Panc1 (cell line): ENCODE measurements at places on chromosomes 1 and 21.

DNA sequence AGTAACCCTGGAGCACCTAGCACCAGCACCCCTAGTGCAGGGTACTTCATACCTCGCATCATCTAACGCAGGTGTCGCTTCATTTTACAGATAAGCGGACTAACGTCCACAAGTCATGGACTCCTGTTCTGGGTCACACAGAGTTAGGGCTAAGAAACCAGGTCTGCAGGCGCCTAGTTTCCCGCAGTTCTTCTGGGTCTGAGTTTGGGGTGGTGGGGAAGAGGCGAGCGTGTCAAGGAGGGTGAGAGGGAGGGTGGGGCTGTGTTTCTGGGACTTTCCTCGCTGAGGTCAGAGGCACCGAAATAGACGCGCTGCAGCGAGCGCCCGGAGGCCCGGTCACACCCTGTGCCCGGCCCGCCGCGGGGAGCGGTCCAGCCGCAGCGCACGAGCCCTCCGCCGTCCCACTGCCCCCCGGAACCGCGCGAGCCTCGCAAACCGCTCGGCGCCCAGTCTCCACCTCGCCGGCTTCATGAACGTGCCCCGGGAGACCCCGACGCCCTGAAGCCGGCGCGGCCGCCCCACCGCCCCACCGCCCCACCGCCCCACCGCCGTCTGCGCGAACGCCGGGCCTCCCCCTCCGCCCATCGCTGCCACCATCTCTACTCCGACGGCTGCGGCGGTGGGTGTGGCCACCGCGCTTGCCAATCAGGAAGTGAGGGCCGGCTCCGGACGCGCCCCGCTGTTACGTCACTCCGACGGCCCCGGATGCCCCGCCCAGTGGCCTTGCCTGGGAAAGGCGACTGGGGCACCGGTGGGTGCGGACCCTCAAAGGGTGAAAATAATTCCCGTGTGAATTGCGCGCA is 12.3 kb downstream of the IFI6 start:
- no peak for DNase-seq

DNA sequence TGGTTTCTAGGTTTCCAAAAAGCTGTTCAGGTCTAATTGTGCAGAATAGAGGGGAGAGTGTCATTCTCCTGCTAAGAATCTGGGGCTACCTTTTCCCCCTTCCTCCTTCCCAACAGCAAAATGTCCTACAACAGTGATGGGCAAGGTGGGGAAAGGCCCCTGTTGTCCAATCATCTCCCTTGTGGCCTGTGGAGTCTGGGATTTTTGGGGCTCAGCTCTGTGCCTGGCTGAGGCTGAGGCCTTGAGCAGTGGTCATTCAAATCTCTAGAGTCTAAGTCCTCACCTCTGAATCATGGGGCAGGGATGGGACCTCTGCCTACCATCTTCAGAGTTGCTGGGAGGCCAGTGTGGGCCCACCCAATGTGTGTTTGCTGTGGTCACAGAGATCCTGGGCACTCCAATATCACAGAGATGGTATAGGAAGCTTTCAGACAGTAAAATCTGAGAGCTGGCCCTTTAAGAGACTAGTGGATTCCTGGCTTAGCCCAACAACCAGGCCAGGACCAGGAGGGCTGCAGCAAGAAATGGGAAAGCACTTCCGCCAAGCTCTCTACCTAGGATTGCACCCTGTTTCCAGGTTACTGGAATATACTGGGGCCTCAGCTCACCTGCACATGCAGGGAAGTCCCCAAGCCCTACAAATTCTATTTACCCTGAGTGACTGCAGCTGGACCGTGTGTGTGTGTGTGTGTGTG is 28.5 kb upstream of the TENT5C start:
- no peak for DNase-seq

DNA sequence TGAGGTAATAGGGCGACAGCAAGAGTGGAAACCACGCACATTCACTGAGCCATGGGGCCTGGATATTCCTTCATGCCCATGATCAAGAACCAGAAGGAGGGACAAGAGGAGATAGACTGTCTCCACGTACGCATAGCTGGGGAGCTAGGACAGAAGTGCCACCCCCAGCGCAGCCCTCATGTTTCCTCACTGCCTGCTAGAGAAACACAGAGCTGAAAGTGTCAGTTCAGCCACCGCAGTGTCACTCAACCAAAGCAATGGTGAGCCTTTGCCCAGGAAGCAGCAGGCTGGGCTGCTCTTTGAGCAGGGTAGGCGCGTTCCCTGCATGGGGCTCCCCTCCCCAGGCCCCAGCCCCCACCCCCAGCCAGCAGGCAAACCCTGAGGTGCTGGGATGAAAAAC is 68.5 kb downstream of the STUM start:
- no peak for DNase-seq

GRCh38 chr21:26849428-26850115 is 4.4 kb upstream of the ADAMTS1 start:
- no peak for DNase-seq

DNA sequence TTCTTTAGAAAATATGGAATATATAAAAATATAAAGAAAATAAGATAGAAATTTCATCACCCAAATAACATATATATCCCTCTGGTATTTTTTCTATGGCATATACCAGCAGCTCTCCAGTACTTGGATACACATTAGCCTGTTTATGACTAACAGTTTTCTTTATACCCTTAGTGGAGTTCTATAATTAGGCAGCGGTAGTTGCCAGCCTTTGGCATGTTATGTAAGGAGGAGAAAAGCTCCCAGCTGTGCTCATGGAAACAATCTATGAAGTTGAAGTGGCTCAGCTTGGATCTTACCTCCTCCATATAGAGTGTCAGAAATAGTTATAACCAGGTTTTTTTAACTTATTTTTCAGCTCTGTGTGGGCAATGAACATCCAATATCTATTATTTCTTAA is 1636.8 kb downstream of the AMY1C start:
- DNase-seq: no peak

DNA sequence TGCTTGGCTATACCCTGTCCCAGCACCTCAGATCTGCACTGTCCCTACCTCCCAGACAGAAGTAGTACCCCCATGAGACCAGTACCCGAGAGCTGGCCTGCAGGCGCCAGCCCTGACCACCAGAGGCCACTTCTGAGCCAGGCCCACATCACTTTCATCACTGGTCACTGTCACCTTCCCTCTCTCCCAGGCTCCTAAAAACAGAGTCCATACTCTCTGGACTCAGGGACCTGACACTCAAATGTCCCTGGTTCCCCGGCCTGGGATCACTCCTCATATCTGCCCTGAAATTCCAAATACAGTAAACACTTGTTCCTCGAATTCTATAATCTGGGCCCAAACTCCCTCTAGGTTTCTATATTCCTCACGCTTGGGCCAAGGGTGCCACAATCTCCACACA is 18.7 kb downstream of the TMEM53 start:
- DNase-seq: no peak

- no peak for DNase-seq
Observed at GRCh38 chr1:174875306-174875705, 124.4 kb upstream of the CACYBP start.

DNA sequence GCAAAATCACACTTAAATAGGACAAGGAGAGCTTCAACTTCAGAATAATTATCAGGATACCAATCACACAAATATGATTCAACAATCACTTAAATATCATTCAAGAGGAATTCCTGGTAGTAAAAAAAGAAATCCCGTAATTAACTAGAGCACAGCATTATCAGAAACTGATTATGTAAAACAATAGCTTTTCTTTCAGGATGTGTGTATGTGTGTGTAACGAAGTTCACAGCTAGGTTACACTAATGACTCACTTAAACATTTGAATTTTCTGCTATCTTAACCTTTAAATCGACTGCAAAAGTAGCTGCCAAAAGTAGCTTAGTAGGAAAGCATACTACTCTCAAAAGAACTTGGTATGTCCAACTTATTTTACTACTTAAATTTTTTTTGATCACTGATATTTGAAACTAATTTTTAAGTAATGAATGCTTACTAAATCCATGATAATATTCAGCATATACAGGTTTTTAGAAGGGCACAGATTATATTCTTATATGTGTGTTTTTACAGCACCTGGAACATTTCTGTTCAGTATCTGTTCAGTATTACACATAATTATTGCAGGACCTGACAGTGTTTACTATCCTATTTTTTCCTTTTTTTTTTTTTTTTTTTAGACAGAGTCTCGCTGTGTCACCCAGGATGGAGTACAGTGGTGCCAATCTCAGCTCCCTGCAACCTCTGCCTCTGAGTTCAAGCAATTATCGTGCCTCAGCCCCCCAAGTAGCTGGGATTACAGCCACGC is 4.2 kb downstream of the RERE start:
- no peak for DNase-seq

DNA sequence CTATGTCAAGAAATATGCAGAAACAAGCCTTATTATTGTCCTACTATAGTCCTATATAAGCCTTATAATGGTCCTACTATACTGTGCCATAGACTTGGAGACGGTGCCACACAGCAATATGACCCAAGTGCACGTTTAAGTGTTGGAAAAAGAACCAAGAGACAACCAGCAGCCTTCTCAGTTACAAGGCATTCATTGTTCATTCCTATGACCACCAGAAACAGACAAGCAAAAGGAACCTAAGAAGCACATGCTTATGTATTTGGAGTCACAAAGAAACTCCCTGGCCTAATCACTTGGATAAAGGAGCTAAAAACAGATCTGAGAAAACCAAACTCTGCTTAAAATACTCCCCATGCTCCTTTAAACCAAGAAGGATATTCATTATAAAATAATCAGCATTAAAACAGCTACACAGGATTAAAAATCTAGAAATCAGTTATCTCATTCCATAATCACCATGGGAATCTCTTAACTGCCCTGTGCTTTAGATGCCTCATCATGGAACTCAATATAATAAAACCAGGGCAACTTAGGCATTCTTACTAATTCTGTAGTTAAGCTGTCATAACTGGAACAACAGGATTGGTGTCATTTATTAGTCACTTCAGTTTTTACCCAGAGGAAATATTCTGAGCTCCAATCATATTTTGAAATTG is 7.0 kb downstream of the COLGALT2 start:
- no peak for DNase-seq

GRCh38 chr1:64933296-64934070 is 32.9 kb downstream of the JAK1 start:
- no peak for DNase-seq

GRCh38 chr1:218299416-218299815 is 14.3 kb downstream of the RRP15 start:
- DNase-seq: no peak

DNA sequence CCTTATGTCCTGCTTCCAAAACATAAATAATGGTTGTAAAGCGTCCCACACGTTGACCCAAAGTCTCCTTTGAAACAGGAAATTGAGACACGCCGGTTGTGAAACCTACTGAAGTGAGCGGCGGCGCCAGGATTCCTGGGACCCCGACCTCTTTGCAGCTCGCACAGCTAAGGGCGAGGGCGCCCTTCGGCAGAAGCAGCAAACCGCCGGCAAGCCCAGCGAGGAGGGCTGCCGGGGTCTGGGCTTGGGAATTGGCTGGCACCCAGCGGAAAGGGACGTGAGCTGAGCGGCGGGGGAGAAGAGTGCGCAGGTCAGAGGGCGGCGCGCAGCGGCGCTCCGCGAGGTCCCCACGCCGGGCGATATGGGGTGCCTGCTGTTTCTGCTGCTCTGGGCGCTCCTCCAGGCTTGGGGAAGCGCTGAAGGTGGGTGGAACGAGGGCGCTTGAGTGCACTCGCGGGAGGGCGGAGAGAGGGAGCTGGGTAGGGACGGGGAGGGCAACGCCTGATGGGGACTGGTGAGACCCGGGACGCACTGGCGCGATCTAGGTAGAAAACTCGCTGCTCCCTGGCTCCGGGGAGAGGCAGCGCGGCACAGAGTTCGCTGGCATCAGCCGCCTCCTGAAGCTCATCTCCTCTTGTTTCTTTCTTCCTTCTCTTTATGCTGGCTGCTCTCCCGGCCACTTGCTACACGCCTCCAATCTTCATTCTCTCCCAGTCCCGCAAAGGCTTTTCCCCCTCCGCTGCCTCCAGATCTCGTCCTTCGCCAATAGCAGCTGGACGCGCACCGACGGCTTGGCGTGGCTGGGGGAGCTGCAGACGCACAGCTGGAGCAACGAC is at the start of gene CD1D:
CD1D (plus strand) TSS at position 155 of the 836 bp plus-strand sequence; CDS start at position 362, 207 bp downstream.
- DNase-seq: no peak

DNA sequence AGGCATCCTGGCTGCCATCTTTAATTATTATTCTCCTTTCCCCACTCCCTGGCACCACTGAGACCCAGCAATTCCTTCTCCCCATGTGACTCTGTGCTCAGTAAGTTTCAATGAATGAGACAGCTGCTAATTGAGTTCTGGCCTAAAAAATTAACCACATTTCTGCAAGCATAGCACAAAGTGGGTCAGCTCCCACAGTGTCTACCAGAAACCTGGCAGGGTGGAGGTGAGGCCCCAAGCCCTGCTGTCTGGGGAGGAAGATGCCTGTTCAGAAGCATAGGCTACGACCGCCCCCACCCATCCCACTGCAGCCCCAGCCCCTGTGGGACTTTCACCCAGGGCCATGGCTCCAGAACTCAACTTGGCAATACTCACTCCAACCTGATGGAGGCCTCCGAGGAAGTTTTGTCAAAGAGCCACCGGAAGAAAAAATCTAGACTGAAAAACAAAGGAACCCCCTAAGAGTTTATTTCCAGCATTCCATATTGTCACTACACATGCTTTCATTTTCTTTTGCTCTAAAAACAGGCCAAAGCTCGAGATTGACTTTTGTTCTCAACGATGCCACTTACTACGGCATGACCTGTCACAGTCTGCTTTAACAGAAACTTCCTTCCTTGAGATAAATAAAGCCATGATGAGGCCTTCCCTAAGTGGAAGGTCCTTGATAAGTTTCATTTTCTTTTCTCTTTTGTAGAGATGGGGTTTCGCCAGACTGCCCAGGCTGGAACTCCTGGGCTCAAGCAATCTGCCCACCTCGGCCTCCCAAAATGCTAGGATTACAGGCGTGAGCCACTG is 26.5 kb downstream of the TMEM63A start:
- no peak for DNase-seq

GRCh38 chr1:116351914-116352313 is 21.1 kb upstream of the ATP1A1 start:
- DNase-seq: no peak

DNA sequence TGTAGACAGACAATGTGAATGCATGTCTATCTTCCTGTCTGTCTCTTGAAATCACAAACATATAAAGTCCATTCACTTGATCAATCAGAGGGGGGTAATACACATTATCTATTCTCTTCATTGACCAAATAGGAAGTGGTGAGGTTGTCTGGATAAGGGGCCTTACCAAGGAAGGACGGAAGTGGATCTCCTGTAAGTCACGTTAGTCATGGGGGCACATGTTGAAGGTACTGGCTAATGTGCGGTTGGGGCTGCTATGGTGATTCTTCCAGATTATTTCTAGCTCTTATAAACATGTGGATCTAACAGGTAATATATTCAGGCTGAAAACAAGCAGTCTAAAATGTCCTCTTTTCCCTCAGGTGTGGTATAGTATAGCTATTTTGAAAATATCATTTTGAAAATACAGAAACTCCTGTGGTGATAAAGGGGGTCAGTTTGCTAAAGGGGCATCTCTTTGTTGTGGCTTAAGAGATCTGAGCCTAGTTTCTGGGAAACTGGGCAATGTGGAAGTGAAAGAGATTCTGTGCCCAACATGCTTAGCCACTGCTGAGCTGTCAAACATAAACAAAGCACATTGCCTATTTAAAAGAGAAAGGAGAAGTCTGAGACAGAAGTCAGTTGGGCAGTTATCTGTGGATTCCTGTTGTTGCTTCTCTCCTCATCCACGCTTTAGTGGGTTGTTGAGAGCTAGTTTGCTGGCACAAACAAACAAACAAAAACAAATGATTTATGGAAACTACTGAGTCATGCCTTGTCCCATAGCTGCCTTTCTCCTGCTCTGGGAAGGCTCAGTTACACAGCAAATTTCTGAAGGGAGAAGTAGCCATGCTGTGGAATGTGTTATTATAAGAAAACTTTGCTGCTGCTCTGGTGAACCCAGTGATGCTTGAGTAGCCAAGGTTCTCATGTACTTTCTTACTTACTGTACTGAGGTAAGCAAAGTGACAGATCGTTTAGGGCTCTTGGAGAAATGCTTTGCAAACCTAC is 166.9 kb downstream of the HLX start:
- peak; percentile 12 for DNase-seq

- no peak for DNase-seq
Observed at GRCh38 chr1:176789571-176790090, 326.7 kb downstream of the PAPPA2 start.
